ENCODE measurements at places on chromosomes 6 and 20.

DNA sequence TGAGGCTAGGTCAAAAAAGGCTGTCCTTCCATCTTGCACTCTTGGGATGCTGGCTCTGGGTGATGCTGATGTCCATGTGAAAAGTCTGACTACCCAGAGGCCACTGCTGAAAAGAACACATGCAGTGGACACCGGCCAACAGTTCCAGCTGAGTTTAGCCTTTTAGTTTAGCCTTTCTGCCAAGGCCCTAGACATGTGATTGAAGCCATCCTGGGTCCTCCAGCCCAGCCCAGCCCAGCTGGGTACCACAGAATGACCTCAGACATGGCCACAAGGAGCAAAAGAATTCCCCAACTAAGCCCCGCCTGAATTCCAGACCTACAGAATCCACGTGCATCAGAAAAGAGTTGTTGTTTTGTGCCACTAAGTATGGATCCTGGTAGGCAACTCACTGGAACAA lies 17.4 kb downstream of the PIGT start:
- DNase-seq: no peak

- no peak for DNase-seq
Observed at GRCh38 chr20:33837096-33837830, 26.1 kb downstream of the CHMP4B start.

GRCh38 chr6:29947077-29947980 lies 5.0 kb downstream of the HLA-A start:
- no peak for DNase-seq

DNA sequence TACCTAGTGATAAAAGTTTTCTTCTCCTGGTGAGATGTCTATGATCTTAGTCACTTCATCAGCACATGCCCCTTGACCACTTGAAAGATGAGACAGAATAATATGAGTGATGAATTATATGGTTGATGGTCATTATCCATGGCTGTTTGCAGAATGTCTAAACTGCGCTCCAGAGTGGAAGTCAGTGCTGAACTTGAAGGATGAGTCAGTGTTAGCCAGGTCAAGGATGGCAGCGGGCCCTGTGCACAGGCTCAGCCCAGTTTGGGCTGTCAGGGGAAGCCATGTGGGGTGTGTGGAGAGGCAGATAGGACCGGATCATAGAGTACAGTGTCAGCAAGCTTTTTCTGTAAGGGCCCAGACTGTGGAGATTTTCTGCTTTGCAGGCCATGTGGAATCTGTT lies 67.2 kb upstream of the KIF25 start:
- no peak for DNase-seq

DNA sequence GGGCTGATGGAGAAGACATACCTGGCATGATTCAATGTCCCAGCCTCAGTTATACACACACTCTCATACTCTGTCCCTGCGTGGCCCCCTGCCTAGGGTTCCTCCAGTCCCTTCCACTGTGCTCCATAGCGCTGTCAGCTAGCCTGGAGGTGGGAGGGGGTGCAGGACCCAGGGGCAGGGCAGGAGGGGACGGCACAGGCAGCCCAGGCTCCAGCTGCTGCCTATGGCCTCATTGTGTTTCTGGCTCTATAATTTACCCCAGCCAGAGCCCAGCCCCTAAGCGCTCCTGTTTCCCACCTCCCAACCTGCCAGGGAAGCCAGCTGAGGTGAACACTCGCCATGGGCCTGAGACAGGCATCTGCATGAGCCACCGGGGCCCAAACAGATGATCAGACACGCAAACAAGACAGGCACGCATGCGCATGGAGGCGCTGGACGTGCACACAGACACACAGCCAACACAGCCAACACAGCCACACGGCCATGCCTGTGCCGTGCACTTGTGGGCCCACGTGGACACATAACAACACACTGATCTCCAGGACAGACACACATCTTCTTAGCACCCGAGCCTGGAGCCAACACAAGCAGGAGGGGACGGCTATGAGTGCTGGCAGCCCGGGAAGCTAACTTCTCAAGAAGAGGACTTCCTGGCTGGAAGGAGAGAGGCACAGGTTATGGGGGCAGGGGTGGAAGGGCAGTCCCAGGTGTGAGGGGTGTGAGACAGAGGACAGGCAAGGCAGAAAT lies 124.9 kb downstream of the GRM4 start:
- DNase-seq: no peak

DNA sequence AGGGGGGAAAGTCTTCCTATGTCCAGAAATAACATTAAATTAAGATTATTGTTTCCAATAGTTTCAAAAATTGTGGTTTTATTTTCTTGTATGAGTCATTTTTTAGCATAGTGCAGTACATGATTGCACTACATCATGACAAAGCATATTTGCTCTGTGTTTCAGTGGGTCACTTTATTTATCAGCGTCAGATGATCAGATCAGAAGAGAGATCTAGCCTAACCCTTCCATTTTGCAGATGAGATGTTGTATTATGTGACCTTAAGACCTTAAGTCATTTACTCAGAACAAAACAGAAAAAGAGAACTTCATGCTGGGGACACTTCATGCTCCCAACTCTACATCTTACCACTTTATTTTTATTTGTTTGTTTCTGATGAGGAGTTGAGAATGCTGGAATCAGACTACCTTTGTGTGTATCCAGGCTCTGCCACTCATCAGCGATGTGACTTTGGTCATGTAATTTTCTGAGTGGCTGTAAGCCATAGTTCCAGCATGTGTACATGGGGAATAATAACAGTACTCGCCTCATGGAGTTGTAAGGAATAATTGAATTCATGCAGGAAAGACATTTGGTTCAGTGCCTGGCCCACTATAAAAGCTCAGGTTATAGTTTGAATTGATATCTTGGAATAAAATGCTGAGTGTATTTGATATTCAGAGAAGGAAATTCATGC lies 13.5 kb downstream of the EYA4 start:
- no peak for DNase-seq

- DNase-seq: no peak
Observed at GRCh38 chr6:98366371-98366770, 468.0 kb upstream of the POU3F2 start.

- DNase-seq: no peak
Observed at GRCh38 chr6:124819346-124819745, 142.9 kb upstream of the RNF217 start.

DNA sequence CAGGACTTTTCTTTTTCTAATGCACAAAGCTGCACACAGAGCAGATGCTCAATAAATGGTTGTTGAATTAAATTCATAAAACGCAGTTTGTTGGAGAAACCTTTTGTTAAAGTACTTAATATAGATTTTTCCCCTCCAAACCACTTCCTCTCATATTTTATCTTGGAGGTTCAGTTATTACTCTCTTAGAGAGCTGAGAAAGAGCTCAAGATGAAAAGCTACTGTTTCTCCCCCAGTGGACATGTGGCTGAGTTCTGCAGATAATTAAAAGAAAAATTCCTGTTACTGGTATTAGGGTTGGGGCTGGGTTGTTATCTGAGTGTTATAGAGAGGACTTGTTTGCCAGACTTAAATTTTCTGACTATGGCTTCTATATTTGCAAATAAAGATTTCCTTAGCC lies 294.0 kb downstream of the TBC1D7 start:
- DNase-seq: no peak

- no peak for DNase-seq
Observed at GRCh38 chr20:47189060-47189459, 167.4 kb downstream of the ZMYND8 start.

GRCh38 chr20:14721926-14722452 lies 384.6 kb upstream of the FLRT3 start:
- DNase-seq: no peak

DNA sequence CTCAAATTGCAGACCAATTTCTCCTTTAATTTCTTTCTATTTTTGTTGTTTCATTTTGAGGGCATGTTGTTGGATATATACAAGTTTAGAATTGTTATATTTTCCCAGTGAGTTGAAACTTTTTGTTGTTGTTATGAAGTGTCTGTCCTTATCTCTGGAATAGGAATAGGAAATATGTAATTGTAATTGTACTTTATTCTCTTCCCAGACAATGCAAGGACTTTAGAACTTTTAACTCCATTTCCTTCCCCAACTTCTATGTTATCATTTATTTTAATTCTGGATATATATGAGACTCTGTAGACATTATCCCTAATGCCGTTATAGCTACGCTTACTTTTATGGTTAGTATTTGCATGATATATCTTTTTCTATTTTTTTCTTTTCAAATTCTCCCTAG lies 12.4 kb downstream of the SERPINB1 start:
- no peak for DNase-seq

- no peak for DNase-seq
Observed at GRCh38 chr6:125155344-125155743, 1.8 kb downstream of the TPD52L1 start.

DNA sequence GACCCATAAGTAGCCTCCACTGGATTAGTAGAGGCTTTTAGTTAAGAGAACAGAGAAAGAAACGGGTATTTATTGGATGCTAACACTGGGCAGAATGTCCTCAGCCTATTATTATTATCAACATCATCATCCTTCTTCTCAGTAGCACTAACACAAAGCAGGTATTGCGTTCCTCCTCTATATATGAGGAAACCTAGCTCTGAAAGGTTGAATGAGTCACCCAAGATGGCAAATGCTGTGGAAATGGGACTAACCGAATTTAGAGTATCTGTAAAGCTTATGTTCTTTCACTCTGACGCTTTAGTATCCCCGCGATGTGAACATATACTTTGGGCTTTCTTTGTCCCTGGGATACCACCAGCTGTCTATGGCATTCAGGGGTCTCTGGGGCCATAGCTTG lies 77.0 kb downstream of the ADTRP start:
- DNase-seq: no peak

- no peak for DNase-seq
Observed at GRCh38 chr20:41357424-41358163, 9.0 kb downstream of the EMILIN3 start.

DNA sequence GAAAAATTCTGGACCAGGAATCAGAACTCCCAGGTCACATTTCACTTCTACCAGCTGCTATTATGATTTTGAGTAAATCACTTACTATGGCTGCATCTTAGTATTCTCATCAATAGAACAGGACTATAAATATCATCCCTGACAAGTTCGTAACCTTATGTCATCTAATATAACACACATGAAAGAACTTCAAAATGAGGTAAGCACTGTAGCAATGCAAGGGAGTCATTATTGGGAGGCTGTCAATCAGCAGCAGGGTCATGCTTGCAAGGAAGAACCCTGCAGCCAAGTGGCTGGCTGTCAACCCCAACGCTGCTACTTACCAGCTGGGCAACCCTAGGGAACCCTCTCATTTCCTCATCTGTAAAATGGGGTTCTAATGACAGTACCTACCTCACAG lies 123.3 kb upstream of the B3GAT2 start:
- no peak for DNase-seq

DNA sequence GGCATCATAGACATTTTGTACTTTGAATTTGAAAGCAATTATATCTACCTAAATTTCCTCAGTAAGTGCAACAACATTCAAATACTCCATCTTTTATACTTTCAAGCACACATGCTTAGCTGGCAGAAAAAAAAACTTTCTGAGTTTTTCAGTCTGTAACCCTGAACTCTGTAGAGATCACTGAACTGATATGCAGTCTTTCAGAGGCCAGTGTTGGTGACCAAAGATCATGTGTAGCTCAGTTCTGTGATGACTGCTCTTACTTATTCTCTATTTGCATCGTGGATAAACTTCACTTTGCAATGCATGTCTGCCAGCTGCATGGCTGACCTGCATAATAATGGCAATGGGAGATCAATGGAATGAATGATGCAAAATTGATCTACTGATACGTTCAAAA lies 431.3 kb downstream of the FRK start:
- DNase-seq: no peak

- DNase-seq: no peak
Observed at GRCh38 chr6:167826896-167827582, at the start of gene AFDN. Gene AFDN (plus strand): TSS chr6:167826911. CDS start chr6:167827133, 222 bp downstream.

DNA sequence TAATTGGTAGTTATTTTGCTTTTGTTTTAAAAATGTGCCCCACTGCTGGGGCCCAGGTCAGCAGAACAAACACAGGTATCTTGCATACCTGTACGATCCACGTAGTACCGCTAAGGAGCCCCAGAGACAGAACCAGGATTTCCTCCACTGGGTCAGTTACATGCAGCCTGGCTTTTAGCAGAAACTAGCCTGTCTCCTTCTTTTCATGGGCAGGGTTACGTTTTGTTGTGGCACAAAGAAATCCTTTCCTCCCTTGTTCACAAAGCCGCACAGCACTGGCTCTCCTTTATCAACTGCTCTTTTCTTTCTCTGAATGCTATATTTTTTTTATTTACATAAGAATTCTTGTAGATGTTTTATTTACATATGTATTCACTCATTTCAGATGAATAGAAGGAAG lies 190.3 kb upstream of the POU3F2 start:
- DNase-seq: no peak

- DNase-seq: no peak
Observed at GRCh38 chr20:48673507-48673906, 154.3 kb downstream of the PREX1 start.

GRCh38 chr6:145340256-145340655 lies 395.1 kb downstream of the EPM2A start:
- no peak for DNase-seq

All from activated T-helper 1 cell treated with anti-CD3 and anti-CD28 coated beads, Interleukin-12 subunit alpha, Interleukin-12 subunit beta, Interleukin-2, Interleukin-4 antibody, amounts not matched to agents 30 ng/mL and 10 ng/mL and 1 ng/mL, durations not matched to agents 14 hours and 24 hours and 36 hours (primary cell).